ENCODE measurements at places on chromosomes 3 and 15.

DNA sequence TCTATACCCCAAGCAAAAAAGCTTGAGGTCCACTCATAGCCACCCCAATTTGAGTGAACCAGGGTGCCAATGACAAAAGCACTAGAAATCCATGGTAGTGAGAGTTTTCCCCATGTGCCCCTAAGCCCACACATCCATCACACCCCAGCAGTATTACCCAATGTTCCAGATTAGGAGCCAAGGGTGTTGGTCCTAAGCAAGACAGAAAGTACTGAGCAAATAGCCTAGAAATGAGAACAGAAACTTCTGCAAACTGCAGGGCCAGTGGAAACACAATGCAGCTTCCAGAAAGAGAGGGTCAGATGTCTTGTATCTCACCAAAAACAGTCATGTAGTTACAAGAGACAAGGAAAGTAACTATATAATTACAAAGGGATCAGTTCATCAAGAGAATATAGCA is 10.9 kb upstream of the OXTR start:
- DNase-seq, result no peak

DNA sequence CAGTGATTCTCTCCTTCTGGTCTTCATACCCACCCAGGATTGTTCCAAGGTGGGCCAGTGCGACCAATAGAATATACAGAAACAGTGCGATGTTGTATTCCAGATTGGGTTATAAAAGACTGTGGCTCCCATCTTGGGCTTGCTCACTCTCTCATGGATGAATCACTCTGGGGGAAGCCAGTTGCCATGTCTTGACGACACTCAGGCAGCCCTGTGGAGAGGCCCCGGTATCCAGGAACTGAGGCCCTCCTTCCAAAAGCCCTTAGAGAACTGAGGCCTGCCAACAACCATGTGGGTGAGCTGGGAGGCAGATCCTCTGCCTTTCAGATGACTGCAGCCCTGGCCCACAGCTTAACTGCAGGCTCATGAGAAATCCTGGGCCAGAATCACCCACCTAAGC is 57.2 kb downstream of the SH3GL3 start:
- DNase-seq, result no peak

- no peak for DNase-seq
These were observed 244.0 kb upstream of the CHRNA7 start for GRCh38 chr15:31786360-31786759.

DNA sequence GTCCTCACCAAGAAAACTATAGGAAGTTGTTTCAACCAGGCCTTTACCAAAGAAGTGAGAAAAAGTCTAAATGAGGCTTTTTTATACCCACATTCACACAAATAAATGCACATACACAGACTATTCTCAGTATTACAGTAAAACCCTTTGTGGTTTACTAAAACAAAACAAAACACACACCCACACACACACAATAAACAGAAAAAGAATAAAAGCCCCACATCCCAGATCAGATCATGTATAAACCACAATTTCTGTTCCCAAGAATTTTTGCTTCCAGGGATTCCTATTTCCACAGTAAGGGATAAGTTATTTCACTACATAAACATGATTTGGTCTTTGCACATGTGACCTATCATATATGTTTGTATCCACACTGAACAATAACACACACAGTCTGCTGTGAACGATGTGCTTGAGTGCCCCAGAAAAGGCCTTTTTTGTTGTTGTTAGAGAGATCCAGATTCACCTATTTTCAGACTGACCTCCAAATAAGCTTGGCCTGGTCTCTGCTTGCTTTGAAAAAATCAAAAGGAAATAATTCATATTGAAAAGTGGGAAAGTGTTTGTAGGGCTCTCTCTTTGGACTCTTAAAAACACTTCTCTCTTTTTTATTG is 283.4 kb upstream of the ATP11B start:
- DNase-seq, result no peak

DNA sequence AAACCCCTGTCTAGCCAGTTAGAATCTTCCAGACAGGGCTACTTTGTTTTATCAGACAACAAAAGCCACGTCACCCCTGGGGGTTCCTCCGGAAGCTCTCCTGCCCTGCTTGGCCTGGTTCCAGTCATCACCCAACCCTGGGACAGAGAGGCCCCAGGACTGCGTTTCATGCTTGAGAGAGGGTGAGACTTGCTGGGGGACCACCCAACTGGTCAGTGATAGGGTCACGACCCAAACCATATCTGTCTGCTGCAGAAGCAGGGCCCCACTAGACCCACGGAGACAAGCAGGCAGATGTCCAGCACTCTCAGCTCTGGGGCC is 1.2 kb downstream of the NT5DC2 start:
- peak; percentile 19 for DNase-seq
